ENCODE measurements at places on chromosomes 2 and 18.
A peak's percentile ranks its signal among the peaks of the same experiment; 100 is the strongest.

DNA sequence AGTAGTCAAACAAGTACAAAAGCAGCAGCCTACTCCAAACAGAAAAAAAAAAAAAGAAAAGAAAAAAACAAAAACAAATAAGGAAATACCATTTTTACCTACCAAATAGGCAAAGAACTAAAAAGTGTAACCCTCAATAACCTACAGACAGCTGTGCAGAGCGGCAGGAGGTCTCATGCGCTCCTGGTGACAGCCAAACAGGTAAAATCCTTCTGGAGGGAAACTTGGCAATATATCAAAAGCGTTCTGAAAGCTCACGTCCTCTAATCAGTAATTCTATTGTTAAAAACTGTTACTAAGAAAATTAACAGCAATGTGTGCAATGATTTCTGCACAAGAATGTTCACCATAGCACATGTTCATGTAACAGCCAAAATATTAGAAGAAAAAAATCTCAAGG, 105.6 kb downstream of the AFF3 start:
- peaks cover 8% of the 10 kb centered on the region for H3K4me1 ChIP-seq
- H3K36me3 ChIP-seq, result no peaks in the 10 kb centered on the region
- DNase-seq, result no peak
- no peak overlapping the region for H3K27ac ChIP-seq
- H3K4me3 ChIP-seq, result no peak overlapping the region

- no peak overlapping the region for H3K27ac ChIP-seq
- no peaks in the 10 kb centered on the region for H3K4me1 ChIP-seq
- H3K4me3 ChIP-seq, result no peak overlapping the region
Observed at GRCh38 chr18:38868757-38869156, 1303.2 kb upstream of the CELF4 start.

DNA sequence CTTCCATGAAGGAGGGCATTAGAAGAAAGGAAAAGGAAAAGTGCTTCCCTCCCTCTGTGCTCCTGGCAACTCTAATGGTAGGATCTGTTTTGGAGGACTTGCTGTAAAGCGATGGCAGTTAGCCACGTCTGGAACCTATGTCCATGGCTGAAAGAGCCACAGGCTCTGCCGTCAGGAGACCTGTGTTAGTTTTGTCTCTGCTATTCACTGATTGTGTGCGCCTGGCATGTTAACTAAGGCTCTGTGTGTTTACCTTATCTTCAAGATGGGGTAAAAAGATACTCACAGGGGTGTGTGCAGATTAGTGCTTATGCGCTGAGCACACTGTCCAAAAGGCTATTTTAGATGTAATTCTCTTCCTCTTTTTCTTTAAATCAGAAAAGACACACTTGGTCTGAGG, 109.8 kb upstream of the LTBP1 start:
- H3K4me3 ChIP-seq, result no peak overlapping the region
- no peak for DNase-seq
- H3K4me1 ChIP-seq, result peaks cover 10% of the 10 kb centered on the region
- H3K36me3 ChIP-seq, result no peaks in the 10 kb centered on the region

DNA sequence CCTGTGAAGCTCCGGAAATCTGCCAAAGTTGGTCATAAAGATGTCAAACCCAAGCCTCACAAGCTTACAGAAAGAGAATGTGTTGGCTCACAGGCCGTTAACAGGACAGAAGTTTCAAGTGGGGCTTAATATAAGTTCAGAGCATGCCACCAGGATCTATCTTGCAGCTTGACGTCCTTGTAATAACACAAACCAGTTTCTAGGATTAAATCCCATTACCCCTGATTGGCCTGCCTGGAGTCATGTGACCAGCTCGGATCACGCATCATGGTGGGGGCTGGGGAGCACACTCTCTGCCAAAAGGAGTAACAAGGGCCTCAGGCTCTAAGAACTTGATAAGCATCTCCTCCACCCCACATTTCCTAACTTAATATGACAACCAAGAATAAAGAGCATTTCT, 38.9 kb upstream of the SCG2 start:
- no peaks in the 10 kb centered on the region for H3K27me3 ChIP-seq
- H3K27ac ChIP-seq, result no peak overlapping the region
- H3K4me3 ChIP-seq, result no peak overlapping the region
- no peaks in the 10 kb centered on the region for H3K36me3 ChIP-seq
- H3K4me1 ChIP-seq, result peaks cover 1% of the 10 kb centered on the region

DNA sequence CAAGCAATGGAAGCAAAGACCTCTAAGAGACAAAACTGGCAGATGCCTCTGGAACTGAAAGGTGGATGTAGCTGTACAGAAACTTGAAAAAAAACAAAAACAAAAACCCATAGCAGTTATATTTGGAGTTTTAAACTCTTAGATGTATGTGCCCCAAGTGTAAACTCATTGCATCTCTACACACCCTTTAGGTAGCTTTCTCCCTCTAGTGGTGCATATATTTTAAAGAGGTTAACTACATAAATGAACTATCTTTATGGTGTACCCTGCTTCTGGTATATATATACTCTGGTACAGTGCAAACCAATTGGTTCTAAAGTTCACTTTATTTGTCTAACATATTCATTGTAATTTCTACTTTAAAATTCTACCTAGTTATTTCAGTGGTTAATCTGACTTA, 518.2 kb downstream of the NRXN1 start:
- no peak overlapping the region for H3K4me3 ChIP-seq
- peaks cover 3% of the 10 kb centered on the region for H3K27me3 ChIP-seq
- H3K4me1 ChIP-seq, result no peaks in the 10 kb centered on the region
- DNase-seq, result no peak
- H3K27ac ChIP-seq, result no peak overlapping the region

- no peak for DNase-seq
- H3K27me3 ChIP-seq, result peaks cover 52% of the 10 kb centered on the region
- H3K4me3 ChIP-seq, result no peak overlapping the region
- H3K27ac ChIP-seq, result no peak overlapping the region
Observed at GRCh38 chr2:230412846-230413245, 3.2 kb upstream of the SP100 start.

DNA sequence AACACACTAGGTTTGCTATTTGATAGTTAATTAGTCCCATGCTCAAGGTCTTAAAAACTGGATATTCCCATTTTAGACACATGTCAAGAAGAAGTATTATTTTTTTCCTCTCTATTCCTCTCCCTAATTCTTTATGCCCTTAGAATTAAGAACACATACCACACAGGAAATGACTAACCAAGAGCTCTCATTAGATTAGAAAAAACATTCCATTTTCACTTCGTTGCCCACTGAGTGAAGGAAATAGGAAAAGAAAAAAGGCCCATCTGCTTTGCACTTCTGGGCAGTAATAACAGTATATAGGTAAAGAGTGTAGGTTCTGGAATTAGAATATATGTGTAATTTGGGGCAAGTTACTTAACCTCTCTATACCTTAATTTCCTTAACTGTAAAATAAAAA, 26.9 kb downstream of the ACADL start:
- H3K27me3 ChIP-seq, result no peaks in the 10 kb centered on the region
- H3K27ac ChIP-seq, result no peak overlapping the region
- H3K4me1 ChIP-seq, result no peaks in the 10 kb centered on the region
- DNase-seq, result no peak

- H3K4me3 ChIP-seq, result no peak overlapping the region
- peaks cover 11% of the 10 kb centered on the region for H3K4me1 ChIP-seq
- H3K36me3 ChIP-seq, result no peaks in the 10 kb centered on the region
- no peak overlapping the region for H3K27ac ChIP-seq
- H3K27me3 ChIP-seq, result no peaks in the 10 kb centered on the region
- peak; percentile 14 for DNase-seq
Observed at GRCh38 chr2:50650403-50650810, 381.5 kb downstream of the NRXN1 start.

DNA sequence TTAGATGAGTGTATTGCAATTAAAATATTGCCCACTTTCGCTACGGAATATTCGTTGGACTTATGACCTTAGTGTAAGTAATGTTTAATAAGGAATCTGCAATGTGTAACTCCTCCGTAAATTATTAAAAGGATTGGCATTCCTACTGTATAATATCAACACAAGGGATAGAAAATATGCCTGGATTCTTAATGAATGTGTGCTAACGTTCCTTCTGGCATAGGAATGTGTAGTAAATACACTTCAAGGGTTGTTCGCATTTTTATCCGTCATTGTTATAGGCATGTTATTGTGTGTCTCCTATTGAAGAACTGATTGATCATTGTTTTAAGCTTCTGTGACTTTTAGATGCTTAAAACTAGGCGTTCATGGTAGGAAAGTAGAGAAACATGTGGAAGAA, 134.5 kb downstream of the NEDD4L start:
- no peaks in the 10 kb centered on the region for H3K27me3 ChIP-seq
- no peak overlapping the region for H3K4me3 ChIP-seq
- DNase-seq, result no peak

- no peak overlapping the region for H3K27ac ChIP-seq
- no peaks in the 10 kb centered on the region for H3K36me3 ChIP-seq
- no peaks in the 10 kb centered on the region for H3K27me3 ChIP-seq
- H3K4me3 ChIP-seq, result no peak overlapping the region
Observed at GRCh38 chr18:31146809-31147208, 15.8 kb downstream of the DSC1 start.

GRCh38 chr2:139674577-139674976, 894.4 kb upstream of the NXPH2 start:
- DNase-seq, result no peak
- H3K4me1 ChIP-seq, result no peaks in the 10 kb centered on the region
- no peaks in the 10 kb centered on the region for H3K36me3 ChIP-seq
- H3K4me3 ChIP-seq, result no peak overlapping the region
- H3K27ac ChIP-seq, result no peak overlapping the region

GRCh38 chr2:96485751-96486651, 19.2 kb downstream of the NEURL3 start:
- no peaks in the 10 kb centered on the region for H3K36me3 ChIP-seq
- no peak for DNase-seq
- H3K4me3 ChIP-seq, result no peak overlapping the region
- no peak overlapping the region for H3K27ac ChIP-seq

GRCh38 chr2:155841442-155841841, 491.1 kb downstream of the NR4A2 start:
- no peaks in the 10 kb centered on the region for H3K36me3 ChIP-seq
- H3K4me3 ChIP-seq, result no peak overlapping the region
- no peaks in the 10 kb centered on the region for H3K4me1 ChIP-seq
- DNase-seq, result no peak
- H3K27ac ChIP-seq, result no peak overlapping the region

DNA sequence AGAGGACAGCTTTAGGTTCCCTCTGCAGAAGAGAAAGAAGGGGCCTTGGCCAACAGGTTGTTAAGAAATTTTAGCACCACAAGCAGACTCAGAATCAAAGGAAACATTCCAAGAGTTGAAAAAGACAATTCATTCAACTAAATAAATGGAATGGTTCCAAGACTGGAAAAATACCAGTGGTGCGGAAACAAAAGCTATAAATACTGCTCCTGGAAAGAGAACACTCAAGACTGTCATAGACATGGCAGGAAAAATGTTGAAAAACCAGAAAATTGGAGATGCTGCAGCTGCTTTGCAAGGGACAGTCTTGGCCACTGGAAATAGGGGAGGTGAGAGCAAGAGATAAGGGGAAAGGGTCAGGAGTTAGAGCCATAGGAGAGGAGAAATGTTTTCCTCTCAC, 312.7 kb upstream of the CYRIA start:
- H3K4me3 ChIP-seq, result no peak overlapping the region
- H3K4me1 ChIP-seq, result no peaks in the 10 kb centered on the region
- no peak for DNase-seq
- H3K27me3 ChIP-seq, result no peaks in the 10 kb centered on the region
- no peaks in the 10 kb centered on the region for H3K36me3 ChIP-seq
- no peak overlapping the region for H3K27ac ChIP-seq
